ENCODE measurements at places on chromosomes 7 and 10.

GRCh38 chr10:80204677-80205476 lies 460 bp downstream of the ANXA11 start:
- no peak for DNase-seq

GRCh38 chr7:98724591-98724990 lies 107.5 kb downstream of the NPTX2 start:
- no peak for DNase-seq

DNA sequence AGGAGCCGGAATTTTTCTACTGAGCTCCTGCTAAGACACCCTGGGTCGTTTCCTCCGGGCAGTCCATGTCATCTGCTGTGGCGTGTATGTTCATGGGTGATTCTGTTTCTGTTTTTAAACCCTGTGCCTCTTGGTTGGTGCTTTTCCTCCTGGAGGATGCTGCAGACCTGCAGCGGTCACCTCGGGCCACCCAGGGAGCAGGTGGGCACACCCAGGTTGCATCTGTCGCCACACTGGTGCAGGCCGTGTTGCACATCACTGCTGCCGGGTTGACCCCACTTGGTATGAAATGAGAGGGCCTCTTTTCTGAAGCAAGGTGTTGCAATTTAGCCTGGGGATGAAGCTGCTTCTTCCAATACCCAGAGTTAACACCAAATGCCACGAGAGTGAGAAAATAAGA lies 127.2 kb downstream of the CUX1 start:
- no peak for DNase-seq

DNA sequence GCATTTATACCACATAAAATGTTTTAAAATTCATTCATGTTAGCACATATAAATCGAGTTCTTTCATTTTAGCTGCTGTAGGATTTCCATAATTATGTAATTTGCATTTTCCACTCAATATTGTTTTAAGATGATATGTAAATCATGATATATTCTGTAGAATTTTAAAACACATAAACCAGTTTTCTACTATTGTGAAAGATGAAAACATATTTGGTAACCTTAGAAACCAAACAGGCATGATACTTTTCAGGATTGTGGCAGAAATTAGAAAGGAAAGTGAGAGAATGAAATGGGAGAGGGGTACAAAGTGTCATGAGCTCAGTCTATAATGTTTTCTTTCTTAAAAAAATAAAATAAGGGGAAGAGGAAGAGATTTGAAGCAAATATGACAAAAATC lies 269.3 kb downstream of the PPP1R3A start:
- no peak for DNase-seq

GRCh38 chr7:516606-517456 lies 2.8 kb downstream of the PDGFA start:
- DNase-seq = no peak

DNA sequence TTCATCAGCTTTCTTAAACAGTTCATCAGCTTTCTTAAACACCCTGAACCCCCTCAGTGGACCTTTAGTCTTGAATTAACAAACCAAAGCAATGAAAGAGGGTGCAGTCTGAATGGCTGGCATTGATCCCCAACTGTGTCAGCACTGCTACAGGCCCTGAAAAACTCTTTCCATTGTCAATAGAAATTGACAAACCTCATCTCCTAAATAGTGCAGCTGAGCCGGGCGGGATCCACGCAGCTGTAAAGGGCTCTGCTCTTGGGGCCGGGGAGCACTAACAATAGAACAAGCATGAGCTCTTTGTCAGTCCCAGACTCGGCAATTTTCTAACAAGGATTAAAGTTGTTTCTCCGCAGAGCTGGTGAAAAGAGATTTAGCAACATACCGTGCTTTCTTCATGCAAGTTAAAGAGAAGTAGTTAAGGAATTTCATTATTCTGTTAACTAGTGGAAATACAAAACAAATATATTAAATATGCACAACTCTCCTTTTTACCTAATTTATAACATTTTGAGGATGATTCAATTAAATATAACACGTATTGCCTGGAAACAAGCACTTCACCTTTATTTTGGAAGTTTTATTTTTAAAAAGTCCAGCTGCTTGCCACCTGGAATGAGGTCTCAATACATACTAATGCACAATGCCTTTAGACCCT lies 24.7 kb upstream of the FEZF1 start:
- DNase-seq = no peak

- DNase-seq = no peak
Observed at GRCh38 chr10:43258562-43259212, 8.2 kb downstream of the RASGEF1A start.

GRCh38 chr7:63028376-63029206 lies 970.1 kb upstream of the ZNF722 start:
- no peak for DNase-seq

GRCh38 chr10:43024524-43024923 lies 52.3 kb upstream of the RET start:
- no peak for DNase-seq

DNA sequence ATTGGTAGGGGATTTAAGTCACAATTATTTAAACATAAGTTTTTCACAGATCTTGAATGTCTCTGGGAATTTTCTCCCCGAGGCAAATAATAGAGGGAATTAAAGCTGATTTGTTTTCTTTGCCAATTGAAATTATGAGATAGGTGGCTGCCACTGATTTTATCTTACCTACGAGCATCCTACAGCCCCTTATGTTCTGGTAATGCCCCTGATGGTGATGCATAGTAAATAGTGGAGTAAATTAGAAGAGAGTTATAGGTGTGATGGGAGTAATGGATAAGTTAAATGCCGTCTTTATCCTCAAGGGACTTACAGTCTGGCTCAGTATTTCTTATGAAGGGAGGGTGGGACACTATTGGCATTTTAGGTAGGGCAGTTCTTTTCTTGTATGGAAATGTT lies 58.1 kb downstream of the HDAC9 start:
- DNase-seq = no peak

DNA sequence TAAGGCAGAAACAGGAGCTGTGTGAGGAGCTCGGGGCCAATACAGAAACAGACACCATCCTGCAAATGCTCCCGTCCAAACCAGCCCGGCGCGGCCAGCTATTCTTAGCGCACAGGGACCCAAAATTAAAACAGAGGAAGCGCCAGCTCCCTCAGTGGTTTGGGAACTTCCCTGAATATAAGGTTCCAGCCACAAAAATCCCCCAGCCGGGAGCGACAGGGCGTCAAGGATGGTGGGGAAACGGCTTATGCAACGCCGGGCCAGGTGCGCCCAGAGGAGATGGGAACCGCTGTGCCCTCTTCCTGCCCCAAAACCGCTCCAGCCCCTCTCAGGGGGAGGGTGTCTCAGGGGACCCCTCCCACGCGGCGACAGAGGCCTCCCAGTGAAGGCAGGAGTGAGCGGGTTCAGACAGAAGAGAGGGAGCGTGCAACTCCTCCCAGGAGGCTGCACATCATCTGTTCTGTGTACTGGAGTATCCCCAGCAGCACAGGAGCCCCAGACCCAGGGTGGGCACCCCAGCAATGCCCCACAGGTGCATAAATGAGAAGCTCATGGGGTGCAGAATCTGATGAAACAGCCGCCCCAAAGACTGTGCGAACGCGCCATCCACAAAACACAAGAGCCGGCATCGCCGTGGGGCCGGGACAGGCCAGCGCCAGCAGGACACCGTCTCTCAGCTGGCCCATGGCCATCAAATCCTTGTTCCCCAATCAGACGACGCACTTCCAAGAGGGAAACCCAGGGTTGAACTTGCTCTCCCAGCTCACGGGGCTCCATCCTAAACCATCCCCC lies 73.9 kb upstream of the PDGFA start:
- no peak for DNase-seq

DNA sequence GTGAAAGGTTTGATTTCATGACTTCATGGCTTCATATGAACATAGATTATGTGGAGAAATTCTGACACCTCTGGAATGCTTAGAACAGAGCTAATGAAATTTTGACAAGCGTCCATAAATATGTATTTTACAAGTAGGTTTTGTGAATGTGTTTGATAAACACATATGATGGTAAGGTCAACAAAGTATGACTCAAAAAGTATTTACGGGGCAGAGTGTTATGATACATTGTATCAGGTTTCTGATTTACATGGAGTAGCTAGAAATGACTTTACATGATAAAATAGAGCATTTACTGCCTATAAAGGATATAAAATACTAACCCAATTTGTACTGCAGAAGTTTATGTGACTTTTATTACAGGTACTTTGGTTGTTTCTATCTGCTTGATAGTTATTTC lies 206.3 kb downstream of the MDFIC start:
- no peak for DNase-seq

DNA sequence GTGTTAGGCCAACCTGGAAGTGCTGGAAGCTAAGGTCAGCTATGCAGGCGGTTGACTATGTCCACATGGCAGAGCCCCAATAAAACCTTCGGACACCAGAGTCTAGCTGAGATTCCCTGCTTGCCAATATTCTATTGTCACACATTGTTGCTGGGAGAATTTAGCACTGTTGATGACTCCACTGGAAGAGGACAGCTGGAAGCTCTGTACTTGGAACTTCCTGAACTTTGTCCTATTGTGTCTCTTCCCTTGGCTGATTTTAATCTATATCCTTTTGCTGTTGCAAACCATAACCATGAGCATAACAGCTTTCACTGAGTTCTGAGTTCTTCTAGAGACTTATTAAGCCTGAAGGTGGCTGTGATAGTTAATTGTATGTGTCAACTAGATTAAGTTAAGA lies 12.0 kb downstream of the XRCC2 start:
- DNase-seq = no peak

GRCh38 chr10:15822131-15822530 lies 38.2 kb downstream of the MINDY3 start:
- DNase-seq = no peak

DNA sequence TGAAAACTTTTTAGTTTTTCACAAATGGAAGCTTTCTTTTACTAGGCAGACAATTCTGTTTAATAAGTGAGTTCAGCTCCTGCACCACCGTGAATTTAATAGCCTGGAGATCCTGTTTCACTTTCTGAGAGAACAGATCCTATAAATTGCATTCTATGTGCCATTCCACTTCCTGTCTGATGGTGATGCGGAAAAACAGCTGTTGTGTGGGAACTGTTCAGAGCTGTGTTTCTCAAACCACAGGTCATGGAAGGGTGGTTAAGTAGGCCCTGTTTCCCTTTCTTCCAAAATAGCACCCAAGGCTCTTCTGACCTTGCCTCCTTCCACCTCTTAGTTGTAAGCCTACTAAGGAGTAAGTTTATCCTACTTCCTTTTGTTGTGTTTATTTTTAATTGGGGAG lies 97.2 kb upstream of the DKK1 start:
- no peak for DNase-seq

DNA sequence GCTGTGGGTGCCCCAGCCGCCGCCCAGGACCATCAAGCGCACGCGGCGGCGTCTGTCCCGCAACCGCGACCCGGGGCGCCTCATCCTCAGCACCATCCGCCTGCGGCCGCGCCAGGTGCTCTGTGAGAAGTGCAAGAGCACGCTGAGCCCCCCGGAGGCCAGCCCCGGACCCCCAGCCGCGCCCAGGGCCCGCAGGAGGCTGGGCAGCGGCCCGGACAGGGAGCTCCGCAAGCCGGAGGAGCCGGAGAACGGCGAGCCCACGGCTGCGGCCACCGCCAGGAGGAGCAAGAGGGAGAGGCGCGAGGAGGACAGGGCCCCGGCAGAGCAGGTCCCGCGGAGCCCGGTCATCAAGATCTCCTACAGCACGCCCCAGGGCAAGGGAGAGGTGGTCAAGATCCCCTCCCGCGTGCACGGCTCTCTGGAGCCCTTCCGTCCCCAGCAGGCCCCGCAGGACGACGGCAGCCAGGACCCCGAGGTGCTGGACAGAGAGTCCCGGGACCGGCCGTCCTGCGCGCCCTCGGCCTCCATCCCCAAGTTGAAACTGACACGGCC lies 8.0 kb downstream of the PWWP2B start:
- DNase-seq = no peak

DNA sequence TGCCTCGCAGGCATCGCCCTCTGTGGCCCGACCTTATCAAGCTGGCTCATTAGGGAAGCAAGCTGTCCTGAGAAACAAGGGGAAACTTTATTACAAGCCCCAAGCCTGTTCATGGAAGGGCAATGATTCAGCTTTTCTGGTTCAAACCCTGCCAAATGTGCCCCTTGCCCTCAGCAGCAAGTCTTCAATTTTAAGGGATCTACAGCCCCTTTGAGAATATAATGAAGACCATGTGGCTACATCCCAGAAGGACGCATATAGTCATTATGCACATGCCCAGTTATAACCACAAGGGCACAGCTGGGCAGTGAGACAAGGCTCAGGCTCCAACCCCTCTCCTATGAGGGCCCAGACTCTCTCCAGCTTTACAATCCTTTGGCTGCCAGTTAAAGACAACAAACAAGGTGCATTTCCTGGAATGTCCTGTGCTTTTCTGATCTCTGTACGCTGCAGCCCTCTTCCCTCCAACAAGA lies 56.7 kb downstream of the DDC start:
- DNase-seq = no peak

- DNase-seq = no peak
Observed at GRCh38 chr10:12740813-12741212, 260.7 kb downstream of the CCDC3 start.

- DNase-seq = no peak
Observed at GRCh38 chr7:16189026-16189715, 232.2 kb downstream of the CRPPA start.

GRCh38 chr10:59397961-59398360 lies 35.6 kb upstream of the FAM13C start:
- no peak for DNase-seq

- DNase-seq = no peak
Observed at GRCh38 chr10:33487014-33487776, 152.7 kb upstream of the NRP1 start.

- no peak for DNase-seq
Observed at GRCh38 chr7:4715410-4715776, 33.3 kb downstream of the FOXK1 start.

DNA sequence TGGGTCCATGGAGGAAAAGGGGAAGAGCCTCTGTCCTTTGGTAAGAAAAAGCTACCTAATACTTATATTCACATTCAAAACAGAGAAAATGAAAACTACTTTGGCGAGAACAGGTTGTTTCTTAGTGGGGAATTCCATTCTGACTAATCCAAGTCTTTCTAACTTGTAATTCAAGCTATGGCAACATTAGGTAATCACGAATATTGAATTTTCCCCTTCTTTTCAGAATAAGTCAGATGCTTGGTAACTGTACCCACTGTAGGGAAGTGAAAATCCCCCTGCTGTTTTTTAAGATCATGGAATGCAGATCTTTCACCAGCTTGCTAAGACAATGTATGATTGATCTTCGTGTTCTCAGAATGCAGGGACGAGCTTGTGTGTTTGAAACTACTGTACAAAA lies 384.4 kb downstream of the TCERG1L start:
- no peak for DNase-seq

DNA sequence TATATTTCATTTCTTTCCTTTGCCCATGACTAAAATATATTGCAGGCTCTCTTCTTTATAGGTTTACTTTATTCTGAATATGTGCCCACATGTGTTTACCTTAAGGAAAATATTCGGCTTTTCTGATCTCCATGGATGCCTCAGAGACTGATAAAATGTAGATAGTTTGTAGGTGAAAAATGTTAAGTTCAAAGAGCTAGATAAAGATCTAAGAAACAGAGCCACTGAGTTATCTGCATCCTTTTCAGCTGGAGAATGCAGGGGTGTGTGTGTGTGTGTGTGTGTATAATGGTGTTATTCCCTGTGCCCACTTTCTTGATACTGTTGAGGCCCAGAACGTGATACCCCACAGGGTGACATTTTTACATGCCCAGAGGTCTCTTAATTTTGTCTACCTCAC lies 150.8 kb downstream of the LRRC4 start:
- DNase-seq = no peak

- no peak for DNase-seq
Observed at GRCh38 chr7:139918480-139918879, 89.4 kb downstream of the TBXAS1 start.

Data from cortex of kidney (tissue), 1 donor.